Activated CD4-positive, alpha-beta T cell treated with anti-CD3 and anti-CD28 coated beads, Interleukin-2, amount 10 ng/mL, durations not matched to agents 7 days and 5 days (primary cell): ENCODE measurements at places on chromosomes 12 and 14. TPM values are rescaled to one million over a fixed set of nuclear protein-coding genes. Genes with fewer than 3 reads are reported as not detected.

DNA sequence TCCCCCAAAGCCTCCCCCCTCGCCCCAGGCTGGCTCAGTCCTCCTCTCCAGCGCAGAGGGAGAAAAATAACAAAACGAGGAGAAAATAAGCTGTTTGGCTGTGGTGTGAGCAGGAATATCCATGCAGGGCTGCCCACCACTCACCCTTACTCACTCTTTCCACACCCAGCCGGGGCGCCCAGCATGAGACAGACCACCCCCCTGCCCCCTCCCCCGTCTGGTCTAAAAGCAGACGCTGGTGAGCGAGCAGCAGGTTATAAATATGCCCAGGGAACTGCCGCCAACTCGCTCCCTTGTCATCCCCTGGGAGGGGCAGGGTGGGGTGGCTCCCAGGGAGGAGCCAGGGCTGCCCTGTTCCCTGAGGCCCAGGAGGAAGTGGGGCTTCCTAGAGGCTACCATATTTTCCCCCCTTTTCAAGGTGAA lies 7.4 kb downstream of the WNT1 start:
- no peak for DNase-seq

The VDR gene
- 17.3 TPM for total RNA-seq

The ESPL1 gene
- 125 TPM for total RNA-seq

DNA sequence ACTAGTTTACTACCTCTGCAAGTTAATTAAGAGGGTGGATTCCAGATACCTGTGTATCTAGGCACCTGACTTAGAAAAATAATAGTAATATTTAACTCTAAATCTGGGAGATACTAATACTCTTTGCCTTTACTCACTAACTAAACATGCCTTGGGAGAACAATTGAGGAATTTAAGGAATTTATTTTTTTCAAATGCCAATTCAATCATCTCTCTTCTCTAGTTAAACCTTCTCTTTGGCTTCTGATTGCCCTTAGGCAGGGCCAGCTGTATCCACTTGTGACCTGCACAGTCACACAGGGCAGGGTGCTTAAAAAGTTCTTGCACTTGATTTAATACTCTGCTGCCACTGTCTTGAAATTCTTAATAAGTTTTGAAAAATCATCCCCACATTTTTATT lies 142.4 kb downstream of the PLCZ1 start:
- no peak for DNase-seq

The BIN2 gene
- 200 TPM for total RNA-seq

The RDH16 gene
- 0.31 TPM for total RNA-seq

DNA sequence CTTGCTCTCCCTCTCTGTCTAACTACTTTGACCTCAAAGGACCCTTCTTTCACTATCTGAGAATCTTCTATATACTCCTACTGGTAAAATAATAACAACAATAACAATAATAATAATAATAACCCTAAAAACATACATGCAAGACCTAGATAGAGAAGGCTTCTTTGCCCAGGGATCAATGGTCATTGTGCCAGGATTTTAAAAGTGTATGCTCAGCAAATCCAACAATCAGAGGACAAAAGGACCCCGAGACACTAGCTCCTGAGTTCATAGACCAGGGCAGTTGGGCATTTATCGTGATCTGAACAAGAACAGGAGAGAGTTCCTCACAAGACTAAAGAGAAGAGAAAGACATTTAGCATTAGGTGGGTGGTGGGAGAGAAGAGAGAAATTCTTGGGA lies 358.5 kb downstream of the DAD1 start:
- no peak for DNase-seq

The SYNDIG1L gene
- total RNA-seq = not detected

DNA sequence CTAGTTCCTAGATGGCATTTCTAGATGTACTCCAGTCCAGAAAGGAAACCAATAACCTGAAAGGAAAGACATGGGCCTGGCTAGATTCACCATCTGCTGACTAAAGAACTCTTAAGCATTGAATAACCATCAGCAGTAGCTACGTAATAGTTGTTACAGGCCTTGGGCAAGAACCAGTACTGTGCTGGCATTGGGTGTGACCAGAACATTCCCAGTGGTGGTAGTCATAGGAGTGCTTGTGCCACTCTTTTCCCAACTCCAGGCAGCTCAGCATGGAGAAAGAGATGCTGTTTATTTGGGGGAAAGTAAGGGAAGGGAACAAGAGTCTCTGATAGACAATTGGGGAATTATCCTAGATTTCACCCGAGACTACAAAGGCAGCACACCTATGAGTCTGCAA lies 333.3 kb downstream of the SLC16A7 start:
- no peak for DNase-seq

DNA sequence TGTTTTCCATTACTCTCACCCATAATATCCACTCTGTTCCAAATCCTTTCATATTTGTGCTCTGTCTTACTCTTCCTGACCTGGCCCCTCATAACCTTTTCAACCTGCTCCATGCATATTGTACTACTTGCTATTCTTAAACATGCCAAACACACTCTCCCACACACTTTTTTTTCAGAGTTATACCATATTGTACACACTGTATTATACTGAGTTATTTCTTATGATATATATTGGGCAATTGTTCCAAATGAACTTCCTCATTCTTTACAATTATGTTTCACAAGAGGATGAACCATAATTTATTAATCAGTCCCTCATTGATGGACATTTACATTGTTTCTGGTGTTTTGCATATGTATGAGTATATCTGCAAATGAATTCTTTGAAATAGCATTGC lies 18.5 kb downstream of the ATL1 start:
- no peak for DNase-seq

The C12orf60 gene
- total RNA-seq = 1.00 TPM

The FGF23 gene
- not detected for total RNA-seq

DNA sequence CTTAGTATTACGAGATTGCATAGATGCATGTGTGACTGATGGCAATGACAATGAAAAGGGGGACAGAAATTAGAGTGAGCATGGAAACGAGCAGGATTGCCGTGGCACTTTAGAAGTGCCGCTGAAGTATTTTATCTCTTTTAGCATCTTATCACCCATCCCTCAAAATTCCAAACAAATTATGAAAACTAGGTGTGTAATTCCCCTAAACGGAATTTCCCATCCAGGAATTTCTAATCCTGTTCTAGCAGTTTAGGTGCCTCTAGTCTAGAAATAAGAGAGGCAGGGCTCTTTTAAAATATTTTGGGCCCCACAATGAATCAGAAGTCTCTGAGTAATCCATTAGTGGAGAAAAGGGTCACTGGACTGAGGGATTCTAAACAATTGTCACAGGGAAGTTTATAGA lies 947 bp downstream of the TMEM52B start:
- no peak for DNase-seq

- no peak for DNase-seq
Measured at GRCh38 chr14:101584055-101584859, 23.0 kb downstream of the DIO3 start.

- no peak for DNase-seq
Measured at GRCh38 chr14:23183158-23183470, 346 bp downstream of the SLC7A8 start.

The GPRC5D gene
- total RNA-seq = 0.67 TPM

DNA sequence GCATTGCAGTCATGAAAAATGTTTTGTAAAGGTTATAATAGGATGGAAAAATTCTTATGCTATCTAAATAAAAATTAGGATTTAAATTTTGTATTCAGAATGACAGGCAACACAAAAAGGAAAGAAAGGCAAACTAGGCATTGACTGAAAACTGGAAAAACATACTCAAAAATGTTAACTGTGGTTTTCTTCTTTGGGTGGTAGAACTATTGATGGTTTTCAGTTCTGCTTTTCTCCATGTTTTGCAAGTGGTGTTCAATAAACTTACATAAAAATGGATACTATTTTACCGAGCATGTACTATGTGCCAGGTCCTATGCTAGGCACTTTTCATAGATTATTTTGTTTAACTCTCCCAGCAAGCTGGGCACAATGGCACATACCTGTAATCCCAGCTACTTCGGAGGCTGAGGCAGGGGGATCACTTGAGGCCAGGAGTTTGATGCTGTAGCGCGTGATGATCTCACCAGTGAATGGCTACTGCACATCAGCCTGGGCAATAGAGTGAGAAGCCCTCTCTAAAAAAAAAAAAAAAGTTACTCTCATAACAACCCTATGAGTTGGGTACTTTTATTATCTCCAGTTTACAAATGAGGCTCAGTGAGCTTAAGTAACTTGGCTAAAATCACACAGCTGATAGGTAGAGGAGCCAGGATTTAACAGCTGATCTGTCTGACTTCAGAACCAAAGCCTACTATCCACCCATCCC lies 26.3 kb upstream of the TCP11L2 start:
- DNase-seq = no peak

The NINJ2 gene
- 7.4 TPM for total RNA-seq

- no peak for DNase-seq
Measured at GRCh38 chr12:89517720-89518119, 6.9 kb downstream of the GALNT4 start.

DNA sequence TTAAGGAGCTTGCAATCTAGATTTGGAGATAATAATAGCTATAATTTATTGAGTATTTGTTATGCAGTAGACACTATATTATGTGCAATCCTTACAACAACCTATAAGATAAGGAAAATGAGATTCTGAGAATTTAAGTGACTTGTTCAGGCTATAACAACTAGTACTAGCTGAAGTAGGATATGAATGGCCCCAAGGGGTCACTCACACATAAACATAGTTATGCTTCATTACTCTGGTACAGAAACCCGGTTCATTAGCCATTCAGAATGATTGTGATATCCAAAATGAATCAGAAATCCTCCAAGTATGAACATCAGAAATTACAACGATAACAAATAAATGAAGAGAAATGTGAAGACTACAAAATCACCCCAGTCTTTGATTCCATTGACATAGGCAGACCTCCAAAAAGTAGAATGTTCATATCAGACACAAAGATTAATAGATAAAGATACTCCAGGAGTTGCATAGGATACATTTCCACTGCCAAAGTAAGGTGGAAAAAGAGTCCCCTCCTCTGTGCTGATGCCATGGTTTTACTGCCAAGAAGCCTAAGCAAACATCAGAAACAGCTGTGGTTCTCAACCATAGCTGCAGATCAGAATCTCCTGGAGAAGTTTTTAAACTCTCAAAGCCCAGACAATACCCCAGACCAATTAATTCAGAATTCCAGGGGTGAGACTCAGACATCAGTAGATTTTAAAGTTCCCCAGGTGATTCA lies 8.6 kb upstream of the NID2 start:
- no peak for DNase-seq

GRCh38 chr14:25247609-25248008 lies 197.7 kb upstream of the STXBP6 start:
- DNase-seq = no peak

DNA sequence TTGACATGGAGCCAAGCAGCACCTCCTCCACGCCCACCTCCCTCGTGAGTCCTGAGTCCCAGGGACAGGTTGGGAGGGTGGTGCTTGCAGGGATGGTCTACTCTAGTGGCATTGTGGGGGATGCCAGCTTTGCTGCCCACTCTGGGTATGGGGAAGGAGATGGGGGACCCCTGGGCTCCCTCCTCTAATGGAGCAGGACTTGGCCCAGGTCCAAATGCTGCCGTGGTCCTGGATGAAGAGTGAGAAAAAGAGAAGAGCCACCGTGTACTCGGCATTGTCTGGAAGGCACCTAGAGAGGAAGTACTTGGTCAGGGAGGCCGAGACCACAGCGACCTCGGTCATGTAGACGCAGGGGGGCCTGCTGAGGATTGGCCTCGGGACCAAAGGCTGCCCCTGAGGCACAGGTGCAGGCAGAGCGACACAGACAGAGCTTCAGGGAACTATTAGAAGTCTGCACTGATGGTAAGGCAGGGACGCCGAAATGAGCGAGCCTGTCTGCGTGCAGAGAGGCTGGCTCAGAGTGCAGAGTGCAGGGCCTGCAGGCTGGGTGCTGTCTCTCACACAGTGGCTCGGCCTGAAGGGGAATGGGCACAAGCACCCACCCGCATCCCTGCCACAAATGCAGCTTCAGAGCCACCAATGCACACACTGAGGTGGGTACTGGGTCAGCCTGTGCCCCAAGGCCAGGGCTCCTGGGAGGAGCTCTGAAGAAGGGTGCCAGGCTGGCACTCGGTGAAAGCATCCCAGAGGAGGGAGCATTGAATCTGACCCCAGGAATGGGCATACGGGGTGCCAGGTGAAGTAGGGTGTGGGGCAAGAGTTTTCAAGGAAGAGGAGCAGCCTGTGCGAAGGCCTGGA lies 17.4 kb downstream of the NGB start:
- no peak for DNase-seq

The WNT5B gene
- total RNA-seq = 0.15 TPM

The MYO1H gene
- not detected for total RNA-seq

DNA sequence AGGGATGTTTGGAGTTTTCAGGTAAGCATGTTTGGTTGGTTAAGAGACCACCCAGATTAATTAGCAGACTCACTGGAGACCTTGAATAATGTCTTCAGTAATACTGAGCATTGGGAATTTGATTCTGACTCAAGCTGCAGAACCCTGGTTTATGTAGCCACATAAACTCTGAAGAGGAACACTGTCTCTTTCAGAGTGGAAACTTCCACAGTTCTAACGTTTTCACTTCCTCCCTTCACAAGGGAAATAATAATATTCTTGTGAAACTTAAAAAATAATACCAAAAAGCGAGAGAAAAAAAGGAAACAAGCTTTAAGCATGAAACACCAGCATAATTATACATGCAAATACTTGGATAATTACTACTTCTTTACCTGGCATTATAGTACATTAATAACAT lies 40.0 kb upstream of the ST8SIA1 start:
- no peak for DNase-seq

The PTPRQ gene
- total RNA-seq = not detected

The PPP4R4 gene
- total RNA-seq = 3.0 TPM

The LHX5 gene
- total RNA-seq = not detected

The BEGAIN gene
- 0.10 TPM for total RNA-seq

The IL22 gene
- total RNA-seq = 0.69 TPM

- no peak for DNase-seq
Measured at GRCh38 chr12:122460641-122461040, 38.2 kb upstream of the CLIP1 start.

- DNase-seq = no peak
Measured at GRCh38 chr12:15044471-15044870, 71.6 kb downstream of the PDE6H start.

DNA sequence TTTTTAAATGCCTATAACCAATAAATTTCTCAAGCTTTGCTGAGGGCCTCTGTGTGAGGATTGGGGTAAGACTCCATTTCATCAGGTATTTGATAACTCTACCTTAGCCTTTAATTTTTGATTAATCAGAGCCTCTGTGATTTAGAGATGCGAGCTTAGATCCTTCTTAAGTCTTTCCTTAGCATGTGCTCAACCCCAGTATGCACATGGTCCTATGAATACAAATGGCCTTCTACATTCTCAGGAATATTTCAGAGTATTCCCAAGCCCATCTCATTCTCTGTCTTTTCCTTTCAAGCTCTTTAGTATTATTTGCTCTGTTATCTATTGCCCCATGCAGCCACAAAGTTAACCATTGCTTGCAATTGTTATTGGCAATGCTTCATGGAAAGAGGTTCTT lies 1407.7 kb downstream of the LRFN5 start:
- DNase-seq = no peak

GRCh38 chr12:51868821-51869495 lies 18.9 kb upstream of the ANKRD33 start:
- DNase-seq = no peak

The SERPINA1 gene
- 4.4 TPM for total RNA-seq

DNA sequence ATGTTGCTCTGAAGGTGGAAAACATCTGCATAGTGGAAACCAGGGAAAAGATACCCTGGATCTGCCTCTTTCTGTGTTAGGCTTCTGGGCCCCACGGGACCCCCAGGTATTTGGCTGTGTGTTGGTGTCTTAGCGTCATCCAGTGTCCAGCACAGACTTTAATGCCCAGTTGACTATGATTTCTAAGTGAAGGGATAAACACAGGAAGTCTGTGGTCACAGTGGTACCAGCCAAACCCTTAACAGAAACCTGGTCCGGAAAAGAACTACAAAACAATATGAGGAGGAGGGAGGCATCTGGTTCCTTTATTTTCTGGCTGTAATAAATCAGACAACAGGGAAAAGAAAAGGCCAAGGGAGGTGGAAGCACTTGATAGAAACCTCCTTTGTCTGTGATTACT lies 56.4 kb downstream of the CMKLR1 start:
- no peak for DNase-seq
